ENCODE measurements at places on chromosomes 1 and 21.

GRCh38 chr1:109167001-109167506 lies 46.7 kb upstream of the SARS1 start:
- DNase-seq, result no peak

DNA sequence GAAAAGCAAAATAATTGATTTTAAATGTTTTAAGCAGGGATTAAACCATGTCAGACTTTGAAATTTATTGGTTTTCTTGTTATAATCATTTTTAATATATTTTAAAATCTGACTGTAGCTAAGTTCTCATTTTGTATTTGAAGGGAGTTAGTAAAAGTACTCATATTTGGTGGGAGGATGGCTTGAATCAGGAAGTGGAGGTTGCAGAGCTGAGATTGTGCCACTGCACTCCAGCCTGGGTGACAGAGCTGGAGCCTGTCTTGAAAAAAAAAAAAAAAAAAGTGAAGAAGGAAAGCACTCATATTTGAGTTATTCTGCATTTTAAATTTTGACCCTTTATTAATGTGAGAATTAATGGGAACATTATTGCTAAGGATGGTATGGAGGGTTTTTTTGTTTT lies 106.0 kb downstream of the RABGAP1L start:
- no peak for DNase-seq

- no peak for DNase-seq
Observed at GRCh38 chr1:47975302-47975921, 21.8 kb downstream of the TRABD2B start.

- no peak for DNase-seq
Observed at GRCh38 chr1:196502437-196502836, 105.8 kb downstream of the KCNT2 start.

GRCh38 chr1:60942896-60943638 lies 139.3 kb upstream of the NFIA start:
- no peak for DNase-seq

- DNase-seq, result peak; percentile 79
Observed at GRCh38 chr1:247103859-247104591, at the start of gene ZNF669. TSS of gene ZNF669 (minus strand) at chr1:247104356. CDS start at chr1:247104199, 157 bp downstream.

DNA sequence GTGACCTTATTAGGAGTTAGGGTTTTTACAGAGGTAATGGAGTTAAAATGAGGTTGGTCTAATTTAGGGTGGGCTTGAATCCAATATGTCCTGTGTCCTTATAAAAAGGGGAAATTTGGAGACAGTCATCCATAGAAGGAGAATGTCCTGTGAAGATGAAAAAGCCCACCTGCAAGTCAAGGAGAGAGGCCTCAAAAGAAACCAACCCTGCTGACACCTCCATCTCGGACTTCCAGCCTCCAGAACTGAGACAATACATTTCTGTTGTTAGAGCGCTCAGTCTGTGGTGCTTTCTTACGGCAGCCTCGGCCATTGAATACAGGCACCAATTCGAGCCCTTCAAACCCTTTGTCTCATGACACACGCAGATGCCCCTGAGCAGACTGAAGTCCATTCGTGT lies 43.8 kb downstream of the ACTA1 start:
- no peak for DNase-seq

DNA sequence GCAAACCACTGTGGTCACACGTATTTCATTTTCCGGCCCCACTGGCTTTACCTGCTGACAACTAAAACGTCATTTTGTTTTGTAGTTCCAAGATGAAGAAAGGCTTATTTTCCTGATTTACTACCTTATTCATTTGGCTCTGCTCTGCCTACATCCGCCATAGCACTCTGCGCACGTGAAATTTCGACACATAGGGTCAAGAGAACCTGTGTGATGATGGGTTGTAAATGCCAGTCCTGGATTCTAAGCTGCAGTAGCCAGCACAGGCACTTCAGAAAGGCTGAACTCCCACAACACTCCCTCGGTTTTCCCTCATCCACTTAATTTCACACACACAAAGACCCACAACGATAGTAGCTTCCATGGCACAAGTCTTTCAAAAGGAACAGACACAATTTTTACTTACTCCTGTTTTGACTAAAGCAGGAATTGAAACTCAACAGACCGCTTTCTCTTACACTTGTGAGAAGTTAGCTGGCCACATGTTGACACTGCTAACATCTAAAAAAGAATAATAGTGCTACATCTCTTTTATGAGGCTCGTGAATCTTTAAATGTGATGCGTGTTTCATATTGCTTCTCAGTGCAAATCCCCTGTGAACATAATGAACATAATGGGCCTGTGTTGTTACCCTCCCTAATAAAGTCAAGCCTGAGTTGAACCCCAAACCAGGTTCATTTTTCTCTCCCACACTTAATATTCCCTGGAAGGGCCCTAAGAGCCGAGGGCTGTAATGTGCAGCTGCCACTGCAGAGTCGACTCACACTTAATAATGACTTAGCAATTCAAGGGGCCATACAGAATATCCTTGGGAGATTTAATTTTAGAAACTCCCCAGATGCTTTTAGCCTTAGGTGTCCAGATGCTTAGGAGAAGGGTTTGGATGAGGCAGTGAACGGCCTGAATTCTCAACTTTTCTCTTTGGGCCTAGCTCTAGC lies 1.5 kb upstream of the RUNX1 start:
- DNase-seq, result no peak

DNA sequence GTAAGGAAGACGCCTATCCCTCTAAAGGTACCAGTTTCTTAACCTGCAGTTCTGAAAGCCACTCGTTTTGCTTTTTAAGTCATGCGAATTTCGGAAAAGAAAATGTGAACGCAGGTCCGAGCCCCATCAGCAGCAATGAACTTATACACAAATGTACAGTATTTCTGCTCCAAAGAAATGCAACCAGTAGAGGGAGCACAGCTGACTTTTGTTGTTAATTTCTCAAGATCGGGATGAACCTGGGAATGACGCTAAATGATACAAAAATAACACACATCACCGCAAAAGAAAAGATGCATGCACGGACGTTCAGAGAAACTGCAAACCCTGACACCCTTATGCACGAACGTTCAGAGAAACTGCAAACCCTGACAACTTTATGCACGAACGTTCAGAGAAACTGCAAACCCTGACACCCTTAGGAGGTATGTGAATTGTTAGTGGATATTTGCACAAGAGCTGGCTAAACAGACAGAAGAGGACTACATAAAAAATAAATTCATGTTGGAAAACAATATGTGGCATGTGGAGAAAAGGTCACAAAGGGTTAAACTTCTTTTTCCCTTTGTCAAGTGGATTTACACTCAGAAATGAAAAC lies 3.5 kb upstream of the TIAM1 start:
- DNase-seq, result no peak

DNA sequence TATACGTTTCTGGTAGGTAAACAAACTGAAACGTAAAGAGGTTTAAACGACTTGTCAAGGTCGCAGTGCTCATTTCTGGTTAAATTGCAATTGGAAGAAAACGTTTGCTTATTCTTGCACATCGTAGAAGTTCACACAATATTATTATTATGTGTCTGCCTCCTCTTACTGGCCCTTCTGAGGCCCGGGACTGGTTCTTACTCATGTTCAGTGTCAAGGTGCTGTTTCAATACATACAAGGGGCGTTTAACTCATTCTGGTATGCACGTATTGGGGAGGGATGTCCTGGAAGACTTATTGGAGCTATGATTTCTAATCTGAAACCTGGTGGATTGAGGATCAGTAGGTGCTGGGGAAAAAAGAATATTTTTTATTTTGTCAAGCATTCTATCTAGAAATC lies 932 bp downstream of the RPF1 start:
- DNase-seq, result no peak

DNA sequence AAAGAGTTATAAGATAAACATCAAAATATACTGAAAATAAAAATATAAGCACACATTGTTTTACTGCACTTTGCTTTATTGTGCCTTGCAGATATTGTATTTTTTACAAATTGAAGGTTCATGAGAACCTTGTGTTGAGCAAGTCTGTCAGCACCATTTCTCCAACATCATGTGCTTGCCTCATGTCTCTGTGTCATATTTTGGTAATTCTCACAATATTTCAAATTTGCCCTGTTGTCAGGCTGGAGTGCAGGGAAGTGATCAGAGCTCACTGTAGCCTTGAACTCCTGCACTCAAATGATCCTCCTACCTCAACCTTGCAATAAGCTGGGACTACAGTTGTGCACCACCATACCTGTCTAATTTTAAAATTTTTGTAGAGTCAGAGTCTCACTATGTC lies 21.3 kb upstream of the CNIH3 start:
- DNase-seq, result no peak

DNA sequence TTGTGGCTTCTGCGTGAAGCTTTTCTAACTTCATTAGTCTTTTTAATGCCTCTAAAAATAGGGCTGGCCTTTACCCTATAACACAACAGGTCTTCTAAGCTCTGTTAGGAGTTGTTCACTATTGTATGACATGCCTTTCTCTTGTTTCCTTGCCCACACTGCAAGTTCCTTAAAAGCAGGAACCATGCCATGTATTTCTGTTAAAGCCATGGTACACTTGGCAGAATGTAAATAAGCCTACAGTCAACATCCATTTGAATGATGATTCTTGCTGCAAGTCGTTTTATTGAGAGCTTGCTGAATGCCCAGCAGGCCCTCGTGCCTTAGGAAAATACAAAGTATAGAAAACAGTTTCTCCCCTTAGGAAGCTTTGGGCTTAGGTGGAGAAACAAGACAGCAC lies 214.6 kb downstream of the DUSP10 start:
- no peak for DNase-seq

DNA sequence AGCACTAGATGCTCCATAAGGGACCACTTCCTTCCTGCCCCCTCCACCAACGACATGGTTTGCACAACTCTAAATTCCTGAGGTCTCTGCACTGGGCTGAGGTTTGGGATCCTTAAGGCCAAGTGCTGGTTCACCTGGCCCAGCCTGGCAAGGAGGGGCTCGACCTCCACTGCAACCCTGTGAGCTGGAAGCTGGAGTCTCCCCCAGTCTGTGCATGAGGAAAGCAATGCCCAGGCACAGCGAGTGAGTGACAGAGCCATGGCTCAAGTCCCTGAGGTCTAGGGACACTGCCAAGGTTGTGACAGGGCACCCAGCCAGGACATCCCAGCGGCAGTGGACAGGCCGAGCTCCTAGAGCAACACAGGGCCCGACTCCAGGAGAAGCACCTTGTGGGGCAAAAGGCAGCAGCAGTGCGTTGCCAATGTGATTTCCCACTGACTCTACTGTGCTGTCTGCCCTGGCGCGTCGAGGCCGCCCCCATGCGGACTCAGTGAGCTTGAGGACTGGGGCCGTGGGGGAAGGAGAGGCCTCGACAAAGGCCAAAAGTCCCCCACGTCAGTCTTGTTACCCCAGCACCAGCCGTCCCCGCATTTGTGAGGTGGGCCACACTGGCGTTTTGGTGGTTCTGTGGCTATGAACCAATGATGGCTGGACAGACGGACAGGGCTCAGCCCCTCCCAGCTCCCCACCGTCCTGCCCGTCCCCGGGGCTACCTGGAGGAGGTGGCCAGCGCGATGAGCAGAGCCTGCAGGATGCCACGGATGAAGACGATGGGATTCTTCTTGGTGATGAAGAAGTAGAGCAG lies 30.0 kb downstream of the PODN start:
- no peak for DNase-seq

- no peak for DNase-seq
Observed at GRCh38 chr21:28737674-28738419, 254.8 kb downstream of the LTN1 start.

GRCh38 chr1:7679159-7679872 lies 91.8 kb upstream of the VAMP3 start:
- DNase-seq, result no peak

- no peak for DNase-seq
Observed at GRCh38 chr1:56376188-56376984, 203.0 kb downstream of the PLPP3 start.

GRCh38 chr21:37863842-37864241 lies 52.4 kb downstream of the KCNJ6 start:
- no peak for DNase-seq

GRCh38 chr1:15948595-15949452 lies 27.1 kb downstream of the ZBTB17 start:
- DNase-seq, result peak; percentile 14

DNA sequence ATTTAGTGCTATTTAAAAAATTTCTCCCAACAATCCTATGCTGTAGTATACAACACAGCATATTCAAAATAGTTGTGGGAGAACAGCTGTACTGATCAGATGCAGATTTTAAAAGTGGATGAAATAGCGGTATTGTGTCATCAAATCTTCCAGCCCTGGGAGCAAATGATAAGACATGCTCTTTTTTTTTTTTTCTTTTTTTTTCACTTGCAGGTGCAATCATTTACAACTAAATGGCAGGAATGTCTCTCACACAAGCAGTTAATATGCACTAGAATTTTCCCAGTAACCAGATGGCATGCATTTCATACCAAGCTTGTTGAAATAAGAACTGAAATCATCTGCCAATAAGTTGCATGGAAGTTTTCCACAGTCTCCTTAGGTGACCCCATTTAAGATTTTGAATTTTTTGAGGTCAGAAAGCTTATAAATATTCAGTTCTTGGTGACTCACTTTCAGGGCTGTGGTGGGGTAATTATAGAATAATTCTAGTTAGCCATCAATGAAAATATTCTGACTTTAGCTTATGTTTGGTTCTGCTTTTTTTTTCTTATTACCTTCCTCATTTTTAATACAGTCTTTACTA lies 623.9 kb upstream of the NR5A2 start:
- DNase-seq, result no peak

DNA sequence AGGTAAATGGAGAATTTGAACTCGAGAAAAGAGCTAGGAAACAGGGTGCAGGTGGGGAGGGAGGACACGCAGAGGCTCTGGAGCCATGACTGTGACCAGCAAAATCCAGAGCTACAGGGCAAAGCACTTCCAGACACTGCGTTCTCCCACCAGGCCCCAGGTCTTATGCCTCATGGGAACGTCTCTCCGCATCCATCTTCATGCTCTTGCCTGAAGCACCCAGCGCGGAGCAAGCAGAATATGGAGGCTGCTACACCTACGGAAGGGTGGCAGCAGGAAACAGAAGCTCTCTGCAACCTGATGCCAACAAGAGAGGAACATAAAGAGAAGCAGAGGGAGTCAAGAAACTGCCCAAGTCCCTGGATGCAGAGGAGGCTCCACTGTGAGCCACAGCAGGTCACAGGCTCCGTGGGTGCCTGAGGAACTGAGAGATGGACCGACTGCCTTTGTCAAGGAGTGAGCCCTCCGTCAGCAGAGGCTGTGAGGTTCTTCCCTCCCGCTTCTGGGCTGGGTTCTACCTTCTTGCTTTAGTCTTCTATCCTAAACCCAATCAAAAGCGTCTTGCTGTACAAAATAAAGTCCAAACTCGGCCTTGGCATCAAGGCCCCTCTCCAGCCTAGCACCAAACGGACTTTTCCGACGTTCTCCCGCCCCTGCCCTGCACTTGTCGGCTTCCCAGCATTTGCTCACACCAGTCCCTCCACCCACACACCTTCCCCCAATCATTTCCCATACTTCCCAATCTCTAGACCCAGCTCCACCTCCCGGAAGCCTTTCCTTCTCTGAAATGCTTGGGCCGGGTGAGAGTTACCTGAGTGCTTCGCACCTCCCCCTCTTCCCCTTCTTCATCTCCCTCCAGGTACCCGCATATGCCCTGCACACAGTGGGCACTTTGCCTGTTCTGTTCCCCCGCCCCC lies 930 bp downstream of the DHCR24 start:
- no peak for DNase-seq

GRCh38 chr1:68117416-68117815 lies 67.0 kb upstream of the DIRAS3 start:
- DNase-seq, result no peak

- no peak for DNase-seq
Observed at GRCh38 chr1:223207293-223208066, 64.4 kb upstream of the TLR5 start.

- no peak for DNase-seq
Observed at GRCh38 chr1:205627956-205628355, 3.9 kb downstream of the ELK4 start.
